ENCODE measurements at places on chromosomes 4 and X.

- no peak for DNase-seq
Observed at GRCh38 chr4:120354381-120354780, 287.7 kb upstream of the MAD2L1 start.

- no peak for DNase-seq
Observed at GRCh38 chr4:136750897-136751296, 781.4 kb downstream of the PCDH18 start.

DNA sequence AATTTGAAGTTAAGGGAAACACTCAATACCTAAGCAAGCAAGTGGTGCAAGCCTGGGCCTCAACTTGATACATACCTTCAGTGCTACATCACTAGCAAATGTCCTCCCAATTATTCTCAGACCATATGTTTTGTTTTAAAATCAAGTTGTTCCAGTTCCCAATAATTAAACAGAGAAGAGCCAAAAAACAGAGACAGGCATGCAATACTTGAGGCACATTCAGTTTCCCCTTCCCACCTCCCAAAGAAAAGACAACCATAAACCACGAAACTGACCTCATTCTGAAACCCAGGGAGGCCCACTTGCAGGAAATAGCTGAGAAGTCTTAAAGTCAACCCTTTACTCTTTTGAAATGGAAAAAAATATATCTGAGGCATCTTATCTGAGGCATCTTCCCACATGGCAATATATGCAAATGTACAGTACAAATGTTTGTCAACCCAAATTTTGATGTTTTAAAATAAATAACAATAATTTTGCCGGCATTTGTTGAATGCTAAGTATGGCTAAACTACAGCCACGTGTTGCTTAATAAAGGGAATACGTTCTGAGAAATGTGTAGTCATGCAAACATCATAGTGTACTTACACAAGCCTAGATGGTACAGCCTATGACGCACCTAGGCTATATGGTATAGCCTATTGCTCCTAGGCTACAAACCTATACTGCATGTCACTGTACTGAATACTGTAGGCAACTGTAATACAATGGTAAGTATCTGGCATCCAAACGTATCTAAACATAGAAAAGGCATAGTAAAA, 147.5 kb downstream of the TSPAN5 start:
- DNase-seq: no peak

GRCh38 chrX:2708021-2708420, 16.9 kb downstream of the CD99 start:
- DNase-seq: no peak
